ENCODE measurements at places on chromosomes 4 and X. TPM values are rescaled to one million over a fixed set of nuclear protein-coding genes. Genes with fewer than 3 reads are reported as not detected.

The ARX gene
- 0.49 TPM for total RNA-seq

The RGS12 gene
- total RNA-seq = 13.1 TPM

The C1QTNF7 gene
- total RNA-seq = not detected

The F11 gene
- not detected for total RNA-seq
